Natural killer cell (primary cell): ENCODE measurements at places on chromosomes 3 and 15.

DNA sequence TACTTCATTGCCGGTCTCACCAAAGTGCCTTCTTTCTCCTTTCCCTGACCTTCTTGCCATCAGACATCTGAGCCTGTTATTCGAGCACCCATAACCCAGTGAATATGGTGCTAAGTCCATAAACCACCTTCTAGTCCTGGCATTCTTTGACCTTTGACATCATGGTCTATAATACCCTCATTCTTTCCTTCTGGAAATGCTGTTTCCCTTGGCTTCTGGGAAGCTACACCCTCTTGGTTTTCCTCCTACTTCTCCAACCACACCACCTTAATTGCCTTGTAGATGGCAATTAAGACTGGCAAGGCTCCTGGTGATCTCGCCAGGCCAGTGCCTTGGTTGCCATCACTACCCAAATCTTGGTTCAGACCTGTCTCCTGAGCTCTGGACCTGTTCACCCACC lies 56.1 kb upstream of the TRAK1 start:
- no peak for DNase-seq

- DNase-seq = no peak
Measured at GRCh38 chr15:88014454-88015160, 241.9 kb downstream of the NTRK3 start.

GRCh38 chr15:27797765-27798164 lies 301.4 kb downstream of the OCA2 start:
- no peak for DNase-seq

DNA sequence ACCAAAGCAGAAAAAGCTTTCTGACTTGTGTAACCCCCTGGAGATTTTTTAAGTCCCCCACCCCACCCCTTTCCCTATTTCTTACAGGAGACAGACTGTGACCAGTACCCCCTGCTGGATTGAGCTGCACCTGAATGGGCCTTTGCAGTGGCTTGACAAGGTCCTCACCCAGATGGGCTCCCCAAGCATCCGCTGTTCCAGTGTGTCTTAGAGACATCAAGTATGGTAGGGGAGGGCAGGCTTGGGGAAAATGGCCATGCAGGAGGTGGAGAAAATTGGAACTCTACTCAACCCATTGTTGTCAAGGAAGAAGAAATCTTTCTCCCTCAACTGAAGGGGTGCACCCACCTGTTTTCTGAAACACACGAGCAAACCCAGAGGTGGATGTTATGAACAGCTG lies 64.1 kb downstream of the AAGAB start:
- DNase-seq = no peak

DNA sequence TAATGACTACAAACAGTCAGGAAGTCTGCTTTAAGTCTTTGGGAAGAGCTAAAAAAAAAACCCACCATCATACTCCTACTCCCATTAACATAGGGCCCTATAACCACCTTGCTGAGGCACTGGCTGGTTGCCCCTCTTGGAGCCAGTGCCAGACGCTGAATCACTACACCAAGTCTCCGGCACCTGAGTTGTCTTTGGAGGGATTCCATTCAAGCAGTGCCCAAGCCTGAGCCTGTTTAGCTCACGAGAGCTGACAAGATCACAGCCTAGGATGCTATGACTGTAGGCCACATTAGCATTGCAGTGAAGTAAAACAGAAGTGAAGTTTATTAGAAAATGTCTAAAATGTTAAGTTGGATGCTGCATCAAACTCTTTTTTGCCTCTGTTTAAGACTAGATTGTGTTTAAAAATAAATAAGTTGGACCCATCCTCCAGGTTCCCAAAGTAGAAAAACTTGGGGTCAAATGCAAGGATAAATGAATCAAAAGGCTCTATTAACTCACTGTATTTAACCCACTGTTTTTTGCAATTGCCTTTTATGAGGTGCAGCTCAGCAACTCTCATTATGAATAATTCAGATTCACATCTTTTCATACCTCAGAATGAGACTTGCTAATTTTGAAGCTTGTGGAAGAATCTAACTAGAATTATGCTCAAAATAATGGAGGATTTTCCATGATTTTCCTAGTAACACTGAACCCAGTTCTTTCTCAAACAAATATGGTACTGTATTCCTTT lies 461.9 kb downstream of the FOXP1 start:
- no peak for DNase-seq
